ENCODE measurements at places on chromosomes 5 and 9. TPM values are rescaled to one million over a fixed set of nuclear protein-coding genes. Genes with fewer than 3 reads are reported as not detected.

CARD9 gene
- total RNA-seq, result 1.5 TPM

LCN15 gene
- not detected for total RNA-seq

DNA sequence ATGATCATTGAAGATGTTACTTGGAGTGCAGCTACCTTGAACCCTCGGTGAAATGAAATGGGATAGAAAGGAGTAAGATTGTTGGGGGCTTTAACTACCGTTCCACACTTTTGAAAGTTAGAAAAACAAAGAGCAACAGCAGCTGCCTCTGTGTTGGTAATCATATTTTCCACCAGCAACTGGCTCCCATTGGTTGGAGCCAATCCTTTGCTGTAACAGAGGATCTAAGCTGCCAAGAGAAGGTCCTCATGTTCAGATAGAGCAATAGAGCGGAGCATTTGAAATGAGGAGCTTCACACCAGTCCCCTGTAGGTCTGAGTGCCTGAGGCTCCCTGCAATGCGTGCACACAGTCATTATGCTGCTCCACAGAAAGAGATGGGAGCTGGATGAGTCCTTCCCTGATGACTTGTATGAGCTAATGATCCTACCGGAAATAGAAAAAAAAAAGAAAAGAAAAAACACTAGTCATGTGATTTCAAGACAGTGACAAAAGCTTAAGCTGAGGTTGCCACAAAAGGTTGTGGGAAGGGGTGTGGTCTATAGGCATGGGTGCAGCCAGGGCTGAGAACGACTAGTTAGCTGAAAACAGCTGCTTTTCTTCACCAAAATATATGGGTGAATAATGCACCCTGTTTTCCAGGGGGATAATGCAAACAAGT, 300.7 kb downstream of the MLLT3 start:
- DNase-seq, result no peak

DNA sequence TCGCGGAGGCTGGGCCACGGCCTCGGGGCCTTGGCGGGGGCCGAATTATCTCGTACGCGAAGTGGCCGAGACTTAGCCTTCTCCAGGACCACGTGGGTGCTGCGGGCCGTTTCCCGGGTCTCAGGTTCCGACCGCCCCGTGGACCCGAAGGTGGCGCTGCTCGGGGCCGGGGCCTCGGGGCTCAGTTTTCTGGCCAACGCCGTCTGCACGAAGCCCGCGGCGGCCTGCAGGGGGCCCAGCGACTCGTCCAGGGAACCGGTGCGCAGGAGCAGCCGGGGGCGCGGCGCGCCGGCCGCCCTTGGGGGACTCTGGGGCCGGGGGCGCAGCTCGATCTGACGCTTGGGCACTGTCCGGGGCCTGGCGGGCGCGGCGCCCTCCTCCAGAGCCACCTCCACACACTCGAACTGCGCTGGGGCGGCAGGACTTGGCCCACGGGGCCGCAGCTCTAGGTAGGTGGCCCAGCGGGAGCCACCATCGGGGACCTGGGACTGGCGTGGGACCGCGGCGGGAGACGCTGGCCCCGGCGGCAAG, 716 bp downstream of the PROB1 start:
- no peak for DNase-seq

GRCh38 chr5:101534491-101535110, 631.5 kb upstream of the ST8SIA4 start:
- no peak for DNase-seq

ZNF300 gene
- total RNA-seq, result 11.7 TPM

GRCh38 chr9:16715404-16715803, 155.1 kb downstream of the BNC2 start:
- DNase-seq, result no peak

CER1 gene
- not detected for total RNA-seq

GRCh38 chr9:137353223-137354152, 51.4 kb upstream of the NRARP start:
- no peak for DNase-seq

- peak; percentile 58 for DNase-seq
These were observed 133.8 kb downstream of the ARHGEF28 start for GRCh38 chr5:73759771-73760170.

GRCh38 chr9:127188396-127188795, 66.0 kb upstream of the ANGPTL2 start:
- no peak for DNase-seq

- no peak for DNase-seq
These were observed 9.7 kb upstream of the CLPTM1L start for GRCh38 chr5:1354576-1354975.

DNA sequence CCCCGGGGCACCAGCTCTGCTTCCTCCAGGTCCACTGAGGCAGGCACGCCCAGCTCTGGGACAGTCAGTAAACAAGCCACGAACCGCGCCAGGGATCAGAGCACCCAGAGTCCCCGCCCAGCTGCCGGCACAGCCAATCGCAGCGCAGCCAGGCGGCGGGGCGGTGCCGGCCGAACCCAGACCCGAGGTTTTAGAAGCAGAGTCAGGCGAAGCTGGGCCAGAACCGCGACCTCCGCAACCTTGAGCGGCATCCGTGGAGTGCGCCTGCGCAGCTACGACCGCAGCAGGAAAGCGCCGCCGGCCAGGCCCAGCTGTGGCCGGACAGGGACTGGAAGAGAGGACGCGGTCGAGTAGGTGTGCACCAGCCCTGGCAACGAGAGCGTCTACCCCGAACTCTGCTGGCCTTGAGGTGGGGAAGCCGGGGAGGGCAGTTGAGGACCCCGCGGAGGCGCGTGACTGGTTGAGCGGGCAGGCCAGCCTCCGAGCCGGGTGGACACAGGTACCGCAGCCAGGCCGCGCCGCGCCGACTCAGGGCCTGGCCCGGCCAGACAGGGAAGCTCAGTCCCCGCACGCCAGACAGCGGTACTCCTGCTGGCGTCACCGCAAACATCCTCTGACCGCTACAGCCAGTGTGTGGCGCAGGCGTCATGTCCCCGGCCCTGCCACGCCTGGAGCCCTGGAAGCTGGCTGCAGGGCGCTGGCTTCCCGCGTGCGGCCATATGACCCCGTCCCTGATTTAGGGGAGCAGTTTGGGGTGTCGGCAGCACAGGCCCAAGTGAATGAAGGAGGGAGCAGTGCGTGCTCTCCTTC, at the start of gene CTSL:
CTSL (plus strand) TSS at position 220 of the 810 bp plus-strand sequence. CDS start 1,485 bp downstream, outside the sequence.
- DNase-seq, result peak; percentile 65

- no peak for DNase-seq
These were observed 58.2 kb downstream of the IPPK start for GRCh38 chr9:92611621-92612285.

GHR gene
- total RNA-seq, result 0.55 TPM

FAM81B gene
- total RNA-seq, result not detected

GRCh38 chr9:124441291-124441690, 9.0 kb upstream of the ADGRD2 start:
- no peak for DNase-seq

GRCh38 chr9:127051881-127052595, 70.4 kb downstream of the ANGPTL2 start:
- no peak for DNase-seq

- no peak for DNase-seq
These were observed 97.7 kb upstream of the PPP1R26 start for GRCh38 chr9:135381762-135382310.

DNA sequence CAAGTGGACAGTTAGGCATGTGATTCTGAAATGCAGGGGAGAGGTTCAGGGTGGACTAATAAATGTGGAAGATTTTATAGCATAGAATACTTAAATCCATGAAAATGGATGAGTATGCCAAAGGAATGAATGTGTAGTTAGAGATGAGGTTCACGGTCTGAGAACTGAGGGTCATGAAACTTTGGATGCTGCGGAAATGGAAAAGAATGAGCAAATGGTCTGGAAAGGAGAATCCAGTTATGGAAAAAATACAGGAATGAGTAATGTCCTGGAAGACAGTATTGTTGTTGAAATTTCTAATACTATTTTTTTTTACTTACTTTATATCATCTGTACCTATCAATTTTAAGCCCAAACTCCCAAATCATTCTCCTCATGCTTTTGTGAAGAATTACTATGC, 2369.4 kb downstream of the MAT2B start:
- no peak for DNase-seq

GRCh38 chr9:1125741-1126140, 75.6 kb downstream of the DMRT2 start:
- DNase-seq, result peak; percentile 55

CCNO gene
- 3.3 TPM for total RNA-seq

DNA sequence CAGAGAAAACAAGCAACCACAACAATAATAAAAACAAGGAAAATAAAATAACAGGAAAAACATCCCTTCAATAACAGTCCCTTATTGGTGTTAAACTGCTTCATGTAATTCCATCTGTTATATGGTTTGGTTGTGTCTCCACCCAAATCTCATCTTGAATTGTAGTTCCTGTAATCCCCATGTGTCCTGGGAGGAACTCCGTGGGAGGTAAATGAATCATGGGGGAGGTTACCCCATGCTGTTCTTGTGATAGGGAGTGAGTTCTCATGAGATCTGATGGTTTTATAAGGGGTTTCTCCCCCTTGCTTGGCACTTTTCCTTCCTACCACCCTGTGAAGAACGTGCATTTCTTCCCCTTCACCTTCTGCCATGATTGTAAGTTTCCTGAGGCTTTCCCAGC, 369.8 kb downstream of the TMEM232 start:
- peak; percentile 52 for DNase-seq

TAF11L10 gene
- not detected for total RNA-seq

DNA sequence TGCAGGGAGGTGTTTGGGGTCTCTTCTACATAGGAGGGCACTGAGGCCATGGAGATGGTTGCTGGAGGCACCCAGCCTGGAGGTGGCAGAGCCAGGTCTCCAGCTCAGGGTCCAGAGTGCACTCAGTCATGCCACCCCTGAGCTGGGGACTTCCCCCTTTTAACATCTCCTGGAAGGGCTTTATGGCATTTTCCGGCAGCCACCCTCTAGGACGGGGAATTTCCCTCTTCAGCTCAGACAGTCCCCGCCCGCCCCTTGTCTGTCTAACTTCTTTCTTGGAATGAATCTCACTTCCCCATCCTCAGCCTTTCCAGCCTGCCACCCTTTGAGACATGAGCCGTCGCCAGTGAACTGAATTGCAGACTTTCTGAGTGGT, 49.9 kb downstream of the COL15A1 start:
- DNase-seq, result peak; percentile 22

Data from renal cortical epithelial cell (primary cell).